ENCODE measurements at places on chromosomes 4 and X. TPM values are rescaled to one million over a fixed set of nuclear protein-coding genes. Genes with fewer than 3 reads are reported as not detected.

GRCh38 chrX:46788902-46789301 is 30.0 kb upstream of the SLC9A7 start:
- DNase-seq: no peak

DNA sequence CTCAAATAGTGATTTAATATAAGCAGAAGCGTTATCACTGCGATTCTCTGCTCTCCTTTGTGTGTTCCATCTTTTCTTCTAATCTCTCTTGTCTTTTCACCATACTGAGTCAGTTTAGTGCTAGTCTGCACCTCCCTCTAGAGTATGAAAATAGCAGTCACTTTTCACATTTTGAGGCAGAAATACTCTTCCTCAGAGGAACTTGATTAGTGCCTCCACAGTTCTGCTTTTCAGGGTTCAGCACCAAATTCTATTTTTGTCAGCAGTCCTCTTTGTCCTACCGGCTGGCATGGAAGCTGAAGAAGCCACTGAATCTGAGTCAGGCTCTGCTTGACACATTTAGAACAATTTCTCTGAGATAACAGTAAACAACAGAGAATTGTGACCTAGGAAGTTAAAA is 49.7 kb upstream of the ANKRD17 start:
- no peak for DNase-seq

DNA sequence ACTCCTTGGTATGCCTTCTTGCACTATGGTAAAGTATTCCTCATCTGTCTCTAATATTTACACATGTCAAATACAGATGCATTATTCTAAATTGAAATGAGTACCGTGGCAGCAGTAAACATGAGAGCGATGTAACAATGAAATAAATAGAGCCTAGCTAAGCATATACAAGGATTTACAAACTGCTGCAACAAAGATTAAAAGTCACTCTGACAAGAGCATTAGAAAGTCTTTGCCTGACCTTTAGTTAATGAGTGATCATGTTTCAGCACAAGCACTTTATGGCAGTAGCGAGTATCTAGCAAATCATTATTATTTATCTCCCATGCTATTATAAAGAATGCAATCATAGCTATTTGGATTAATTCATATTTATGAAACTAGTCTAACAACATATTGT is 547.0 kb upstream of the NDST4 start:
- DNase-seq: no peak

GRCh38 chr4:145816091-145816490 is 122.5 kb downstream of the ZNF827 start:
- DNase-seq: no peak

GRCh38 chrX:154730253-154730891 is 20.5 kb downstream of the GAB3 start:
- DNase-seq: no peak

DNA sequence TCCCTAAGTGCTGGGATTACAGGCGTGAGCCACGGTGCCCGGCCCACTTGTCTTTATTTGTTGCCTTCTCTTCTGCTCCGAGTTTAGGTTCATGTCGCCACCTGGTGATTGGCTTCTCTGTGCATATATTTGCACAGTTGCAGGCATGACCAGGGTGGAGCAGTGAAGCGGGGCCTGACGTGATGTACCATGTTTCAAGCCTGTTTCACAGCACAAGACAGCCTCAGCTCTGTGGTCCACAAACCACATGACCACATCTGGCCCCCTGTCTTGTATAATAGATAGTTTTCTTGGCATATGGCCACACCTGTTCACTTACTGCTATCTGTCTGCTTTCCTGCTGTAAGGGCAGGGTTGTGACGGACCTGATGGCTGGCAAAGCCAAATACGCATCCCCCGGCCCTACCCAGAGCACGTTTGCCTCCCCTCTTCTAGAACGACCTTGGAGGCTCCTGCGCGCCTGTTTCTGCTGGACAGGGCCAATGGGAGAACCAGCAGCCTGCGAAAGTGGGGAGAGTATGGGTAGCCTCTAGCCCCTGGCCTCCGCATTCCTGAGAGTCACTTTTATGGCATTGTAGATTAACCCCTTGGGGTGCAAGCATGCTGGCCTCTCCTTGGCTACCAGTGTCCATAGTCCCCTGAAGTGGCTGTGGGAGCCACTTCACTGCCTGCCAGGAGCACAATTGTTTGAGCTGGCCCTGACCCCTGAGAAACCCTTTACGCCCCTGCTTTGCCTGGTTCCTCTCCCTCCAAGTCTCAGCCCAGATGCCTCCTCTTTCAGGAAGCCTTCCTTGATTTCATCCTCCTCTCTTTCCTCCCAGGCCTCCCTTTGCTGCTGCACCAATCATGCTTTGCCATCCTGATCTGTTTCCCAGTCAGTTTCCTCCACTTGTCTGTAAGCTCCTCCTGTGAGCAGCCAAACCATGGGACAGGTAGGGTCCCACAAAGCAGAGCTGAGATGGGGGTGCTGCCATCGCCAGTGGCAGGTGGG is 6.0 kb upstream of the SH3TC1 start:
- DNase-seq: peak; percentile 58

The RAB40AL gene
- total RNA-seq: 0.55 TPM

- no peak for DNase-seq
Measured at GRCh38 chr4:81003597-81004111, 26.9 kb upstream of the BMP3 start.

- no peak for DNase-seq
Measured at GRCh38 chrX:7192871-7193270, 44.9 kb upstream of the PUDP start.

- no peak for DNase-seq
Measured at GRCh38 chrX:153681175-153681574, 6.6 kb upstream of the SLC6A8 start.

- no peak for DNase-seq
Measured at GRCh38 chr4:38190717-38191178, 230.6 kb downstream of the PTTG2 start.

DNA sequence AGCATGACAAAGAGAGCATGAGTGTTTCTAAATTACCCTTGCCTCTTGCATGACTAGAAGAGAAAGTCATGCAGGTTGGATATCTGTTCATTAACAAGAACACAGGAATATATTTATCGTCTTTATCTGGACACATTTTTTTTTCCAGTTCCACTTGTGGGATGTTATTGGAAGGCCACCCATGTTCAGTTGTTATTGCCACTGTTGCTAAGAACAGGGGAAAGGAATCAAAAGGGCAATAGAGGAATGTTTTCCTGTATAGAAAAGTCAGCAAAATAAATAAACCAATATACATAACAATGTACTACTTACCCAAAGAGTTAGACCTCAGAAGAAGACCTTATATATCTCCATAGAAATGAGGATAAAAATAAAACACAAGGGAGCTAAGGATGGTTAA is 270.1 kb downstream of the QDPR start:
- no peak for DNase-seq

- no peak for DNase-seq
Measured at GRCh38 chrX:112457788-112458187, 221.9 kb downstream of the LHFPL1 start.

The ESX1 gene
- not detected for total RNA-seq

GRCh38 chr4:70747874-70748273 is 26.1 kb downstream of the RUFY3 start:
- no peak for DNase-seq

GRCh38 chr4:21198683-21199082 is 498.4 kb downstream of the PACRGL start:
- DNase-seq: no peak

DNA sequence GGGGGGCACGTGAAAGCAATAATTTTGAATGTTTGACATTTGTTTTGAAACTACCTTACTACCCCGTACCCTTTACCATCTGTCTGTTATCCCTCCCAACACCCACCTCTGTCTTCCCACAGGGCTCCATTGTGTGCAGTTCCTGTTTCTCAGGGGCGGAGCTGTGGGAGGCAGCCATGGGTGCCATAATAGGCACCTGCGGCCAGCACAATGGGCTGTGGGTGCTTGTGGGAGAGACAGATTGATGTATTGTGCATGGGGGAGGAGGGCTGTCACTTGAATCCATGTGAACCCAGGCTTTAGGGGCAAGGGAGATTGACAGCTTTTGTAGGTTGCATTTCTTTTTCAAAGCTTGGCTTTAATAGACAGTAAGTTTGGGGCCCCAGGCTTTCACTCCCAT is 122.6 kb upstream of the CXorf66 start:
- no peak for DNase-seq

DNA sequence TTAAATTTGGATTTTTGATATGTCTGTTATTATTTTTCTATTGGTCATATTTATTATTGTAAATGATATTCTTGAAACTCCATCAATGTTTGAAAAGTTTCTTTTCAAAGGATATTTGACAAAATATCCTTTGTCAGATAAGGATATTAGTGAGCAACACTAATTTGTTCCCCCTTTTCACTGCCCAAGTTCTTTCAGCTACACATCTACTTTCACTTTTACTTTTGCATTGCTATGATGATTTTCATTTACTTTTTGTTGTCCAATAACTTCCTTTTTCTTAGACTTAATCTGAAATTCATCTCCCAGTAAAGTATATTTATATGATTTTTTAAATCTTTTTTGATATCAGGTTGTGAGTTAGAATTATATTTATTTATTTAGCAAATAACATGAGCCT is 542.3 kb upstream of the ADGRL3 start:
- DNase-seq: no peak

DNA sequence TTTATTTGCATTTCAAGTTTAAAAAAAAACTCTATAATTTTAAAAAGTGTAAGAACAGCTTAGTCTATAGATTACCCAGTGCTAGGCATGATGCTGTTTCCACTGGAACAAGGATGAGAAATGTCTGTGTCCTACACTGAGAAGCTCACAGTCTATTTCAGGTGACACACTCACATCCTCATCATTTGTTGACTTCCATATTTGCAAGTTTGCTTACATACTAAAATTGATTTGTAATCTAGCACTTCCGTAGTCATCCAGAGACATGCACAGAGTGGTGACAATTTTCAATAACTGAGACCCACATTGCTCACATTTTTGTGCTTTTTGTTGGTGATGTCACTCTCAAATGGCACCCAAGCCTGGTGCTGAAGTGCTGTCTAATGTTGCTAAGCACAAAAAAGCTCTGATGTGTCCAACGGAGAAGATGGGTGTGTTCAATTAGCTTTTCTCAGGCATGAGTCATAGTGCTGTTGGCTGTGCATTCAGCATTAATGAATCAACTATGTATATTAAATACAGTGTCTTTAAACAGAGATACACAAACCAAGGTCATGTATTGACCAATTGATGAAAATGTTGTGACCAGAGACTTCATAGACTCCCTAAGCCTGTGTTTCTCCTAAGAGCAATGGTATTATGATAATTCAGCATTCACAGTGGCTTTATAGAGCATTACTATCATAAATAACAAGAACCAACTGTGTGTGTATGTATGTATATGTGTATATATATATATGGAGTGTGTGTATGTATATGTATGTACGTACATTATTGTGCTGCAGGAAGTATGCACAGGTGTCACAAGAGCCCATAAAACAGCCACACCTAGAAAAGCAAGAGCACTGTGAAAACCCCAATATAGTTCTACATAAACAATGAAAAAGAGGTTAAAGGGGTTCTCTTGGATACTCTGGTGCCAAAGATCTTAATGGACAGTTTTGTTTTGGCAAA is 31.2 kb upstream of the VCX3B start:
- DNase-seq: no peak

The LRRC66 gene
- total RNA-seq: 0.15 TPM

- DNase-seq: peak; percentile 37
Measured at GRCh38 chrX:1528186-1528883, 8.7 kb downstream of the P2RY8 start.

The WDR19 gene
- total RNA-seq: 8.5 TPM

GRCh38 chr4:95528388-95528948 is 20.3 kb downstream of the UNC5C start:
- no peak for DNase-seq

Data from activated CD8-positive, alpha-beta memory T cell treated with anti-CD3 and anti-CD28 coated beads, Interleukin-2, amount 10 ng/mL, durations not matched to agents 7 days and 5 days (primary cell).